ENCODE measurements at places on chromosomes 4 and X.

DNA sequence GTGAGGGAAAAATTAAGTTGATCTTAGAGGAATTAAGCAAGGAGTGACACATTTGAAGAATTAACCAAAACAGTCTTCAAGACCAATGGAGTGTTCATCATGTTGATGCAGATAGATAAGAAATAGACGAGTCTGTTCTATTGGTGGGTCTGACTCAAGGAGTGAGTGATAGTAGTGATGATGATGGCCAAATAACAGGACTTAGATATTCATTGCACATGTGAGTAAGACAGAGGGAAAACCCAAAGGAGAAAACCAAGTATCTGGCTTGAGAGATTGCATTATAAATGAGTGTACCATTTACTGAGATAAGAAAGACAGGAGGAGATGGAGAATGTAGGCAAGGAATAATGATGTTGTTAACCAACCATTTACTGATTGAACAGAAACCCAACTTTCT lies 321.3 kb downstream of the ADGRL3 start:
- no peak for DNase-seq

DNA sequence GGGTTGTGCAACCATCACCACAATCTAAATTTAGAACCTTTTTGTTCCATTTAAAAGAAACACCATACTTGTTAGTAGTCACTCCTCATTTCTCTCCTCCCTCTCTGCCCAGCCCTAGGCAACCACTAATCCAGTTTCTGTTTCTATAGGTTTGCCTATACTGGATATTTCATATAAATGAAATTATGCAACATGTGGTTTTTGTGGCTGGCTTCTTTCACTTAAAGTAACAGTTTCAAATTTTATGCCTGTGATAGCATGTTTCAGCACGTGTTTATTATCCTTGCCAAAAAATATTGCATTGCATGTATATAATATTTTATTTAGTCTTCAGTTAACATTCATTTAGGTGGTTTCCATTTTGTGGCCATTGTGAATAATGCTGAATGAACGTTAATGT lies 437.6 kb downstream of the IL1RAPL1 start:
- DNase-seq: no peak

DNA sequence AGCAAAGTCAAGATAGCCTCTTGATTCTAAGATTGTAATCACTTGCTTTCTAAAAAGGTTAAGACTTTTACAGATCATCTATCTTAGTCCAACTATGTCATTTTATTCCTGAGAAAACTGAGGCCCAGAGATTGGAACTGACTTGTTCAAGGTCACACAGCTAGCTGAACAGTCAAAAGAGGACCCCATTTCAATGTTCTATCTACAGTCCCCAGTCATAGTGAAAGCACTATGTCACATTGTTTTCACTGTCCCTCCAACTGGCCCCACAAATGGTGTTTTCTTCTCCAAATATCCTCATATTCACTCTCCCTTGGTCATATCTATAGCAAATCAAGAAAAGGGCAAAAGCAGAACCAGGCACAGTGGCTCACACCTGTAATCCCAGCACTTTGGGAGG lies 145.2 kb downstream of the OPHN1 start:
- DNase-seq: no peak

DNA sequence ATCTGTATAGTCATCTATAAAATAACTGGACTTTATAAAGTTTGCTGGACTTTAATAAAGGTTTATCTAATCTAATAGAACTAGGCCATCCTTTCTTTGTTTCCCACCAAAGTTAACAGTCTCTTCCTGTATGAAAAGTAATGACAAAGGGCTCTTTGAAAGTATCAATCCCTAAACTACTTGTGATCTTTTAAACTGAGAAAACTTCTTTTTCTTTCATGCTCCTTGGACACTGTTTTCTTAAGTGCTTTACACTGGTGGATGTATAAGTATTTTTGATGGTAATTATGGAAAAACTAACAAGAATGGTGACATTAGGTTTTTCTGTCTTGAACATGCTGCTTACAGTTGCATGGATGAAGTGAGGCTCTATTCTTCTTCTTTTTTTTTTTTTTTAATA lies 2.4 kb upstream of the ZFX start:
- DNase-seq: no peak

DNA sequence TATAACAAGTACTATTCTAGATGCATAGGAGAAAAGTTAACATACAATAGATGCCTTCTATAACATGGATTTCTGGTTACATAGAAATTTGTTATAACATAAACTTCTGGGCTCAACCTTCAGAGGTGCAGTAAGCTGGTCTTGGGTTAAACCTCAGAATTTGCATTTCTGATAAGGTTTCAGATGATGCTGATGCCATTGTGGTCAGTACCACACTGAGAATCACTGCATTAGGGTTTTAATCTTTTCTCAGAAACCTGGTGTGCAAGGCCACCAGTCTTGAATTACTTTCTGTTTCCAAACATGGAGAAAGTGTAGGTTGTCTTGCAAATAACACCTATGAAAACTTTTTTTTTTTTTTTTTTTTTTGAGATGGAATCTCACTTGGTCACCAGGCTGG lies 146.2 kb downstream of the SPOCK3 start:
- no peak for DNase-seq

- no peak for DNase-seq
Observed at GRCh38 chrX:31268359-31268758, 196.5 kb upstream of the FTHL17 start.

DNA sequence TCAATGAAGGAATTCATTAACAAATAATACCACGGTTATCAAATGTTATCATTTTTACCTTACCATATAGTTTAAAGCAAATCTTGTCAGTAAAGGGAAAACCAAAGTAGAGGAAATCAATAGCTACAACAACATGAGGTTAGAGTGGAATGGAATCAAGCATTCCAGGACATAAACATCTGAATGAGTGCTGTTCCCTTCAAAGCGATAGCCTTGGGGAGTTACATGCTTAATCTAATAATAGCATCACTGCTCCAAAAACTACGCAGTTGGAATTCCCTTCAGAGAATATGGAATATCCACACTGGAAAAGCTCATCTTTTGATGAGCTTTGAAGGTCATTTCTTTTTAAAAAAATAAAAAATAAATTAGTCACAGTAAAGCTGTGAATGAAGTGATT lies 31.2 kb downstream of the PDE5A start:
- DNase-seq: no peak

GRCh38 chrX:49748211-49748956 lies 52.6 kb upstream of the PAGE1 start:
- no peak for DNase-seq

- DNase-seq: peak; percentile 52
Observed at GRCh38 chrX:30735839-30736238, 82.6 kb downstream of the GK start.

DNA sequence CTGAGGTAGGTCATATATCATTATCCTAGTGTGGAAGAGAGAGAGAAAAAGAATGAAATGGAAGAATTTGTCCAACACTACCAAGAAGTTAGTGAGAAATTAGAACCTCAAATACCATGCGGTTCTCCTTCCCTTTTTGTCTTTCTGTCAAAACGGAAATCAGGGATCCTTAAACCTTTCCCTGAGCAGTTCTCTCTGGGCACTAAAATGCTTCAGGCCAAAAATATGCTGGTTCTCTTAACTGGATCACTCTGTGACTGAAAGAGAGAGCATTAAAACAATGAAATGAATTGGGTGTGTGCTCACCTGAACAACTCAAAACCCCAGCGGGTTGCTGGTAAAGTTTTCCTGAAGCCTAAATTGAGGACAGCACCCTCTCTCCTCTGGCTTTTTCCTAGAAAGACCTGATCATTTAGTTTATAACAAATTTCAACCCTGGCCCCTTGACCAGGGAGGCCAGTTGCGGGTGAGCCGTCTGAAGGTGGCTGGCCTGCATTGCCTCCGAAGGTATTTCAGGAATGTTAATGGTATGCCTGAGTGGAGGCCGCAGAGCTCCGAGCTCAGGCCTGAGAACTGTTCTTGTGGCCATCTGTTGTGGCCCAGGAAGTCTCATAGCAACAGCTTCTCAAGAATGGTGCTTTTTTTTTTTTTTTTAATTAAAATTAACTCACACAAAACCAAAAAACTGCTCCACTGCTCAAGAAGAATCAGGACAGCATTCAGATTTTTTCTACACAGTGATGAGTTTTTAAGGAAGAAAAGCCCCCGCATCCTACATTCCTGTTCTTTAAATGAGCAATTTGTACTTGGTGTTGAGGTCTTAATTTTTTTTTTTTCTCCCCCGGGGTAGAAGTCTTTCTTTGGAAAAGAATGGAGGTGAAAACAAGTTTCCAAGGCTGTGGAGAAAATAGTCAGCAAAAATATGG lies 155.1 kb downstream of the SHROOM3 start:
- DNase-seq: peak; percentile 71

DNA sequence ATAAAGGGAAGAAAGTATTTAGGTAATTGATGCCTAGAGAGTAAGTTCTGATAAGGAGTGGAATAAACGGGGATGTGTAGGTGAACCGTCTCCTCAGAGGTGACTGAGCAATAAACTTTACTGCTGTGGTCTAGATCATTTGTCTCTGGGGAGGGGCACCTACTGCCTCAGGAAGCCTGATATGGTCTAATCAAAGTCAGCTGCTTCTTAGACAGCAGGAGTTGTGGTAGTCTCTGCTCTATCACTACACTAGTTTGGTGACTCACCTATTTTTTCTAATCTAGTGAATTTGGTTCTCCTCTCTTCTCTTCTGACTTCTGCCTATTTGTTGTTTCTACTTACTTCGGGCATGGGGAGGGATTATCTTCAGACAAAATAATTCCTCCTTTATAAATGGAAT lies 95.1 kb upstream of the STIM2 start:
- DNase-seq: no peak

- no peak for DNase-seq
Observed at GRCh38 chr4:8939160-8939839, 67.7 kb upstream of the HMX1 start.

DNA sequence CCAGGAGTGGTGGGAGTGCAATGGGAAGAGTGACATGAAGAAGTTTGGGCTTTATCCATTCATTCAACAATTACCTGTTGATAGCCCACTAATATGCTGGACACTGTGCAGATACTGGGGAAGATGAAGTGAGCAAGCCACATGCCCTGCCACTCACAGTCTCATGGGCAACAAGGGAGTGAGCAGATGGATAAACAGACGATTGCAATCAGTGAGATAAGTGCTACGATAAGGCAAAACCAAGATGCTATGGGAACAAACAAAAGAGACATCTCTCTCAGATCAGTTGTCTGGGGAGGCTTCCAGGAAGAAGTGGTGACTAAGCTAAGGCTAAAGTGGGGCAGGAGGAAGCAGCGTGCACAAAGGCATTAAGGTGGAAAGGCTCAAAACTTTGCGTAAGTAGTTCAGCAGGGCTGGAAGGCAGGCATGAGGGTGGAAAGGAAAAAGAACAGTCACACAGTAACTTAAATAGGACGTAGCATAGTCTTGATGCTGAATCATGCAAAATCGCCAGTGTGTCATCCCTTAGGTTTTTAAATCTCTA lies 31.7 kb downstream of the GAB3 start:
- DNase-seq: no peak

DNA sequence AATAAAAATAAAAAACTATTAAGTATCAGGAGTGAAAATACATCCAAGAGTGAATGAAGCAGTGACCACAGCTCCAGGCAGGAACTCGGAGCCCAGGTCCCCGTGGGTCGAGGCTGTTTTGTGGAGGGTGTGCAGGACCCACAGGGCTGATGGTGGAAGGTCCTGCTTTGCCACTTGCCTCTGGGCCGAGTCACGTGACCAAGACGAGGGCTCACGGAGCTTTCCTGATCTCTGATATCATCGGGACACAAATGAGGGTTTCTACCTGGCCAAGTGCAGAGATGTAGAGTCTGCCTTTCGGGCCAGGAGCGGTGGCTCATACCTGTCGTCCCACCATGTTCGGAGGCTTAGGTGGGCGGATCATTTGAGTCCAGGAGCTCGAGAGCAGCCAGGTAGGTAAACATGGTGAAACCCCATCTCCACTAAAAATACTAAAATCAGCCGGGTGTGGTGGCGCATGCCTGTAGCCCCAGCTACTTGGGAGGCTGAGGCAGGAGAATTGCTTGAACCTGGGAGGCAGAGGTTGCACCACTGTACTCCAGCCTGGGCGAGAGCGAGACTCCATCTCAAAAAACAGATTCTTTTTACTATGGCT lies 7.2 kb downstream of the SLC25A6 start:
- no peak for DNase-seq

GRCh38 chrX:152899111-152899873 lies 1.4 kb downstream of the ZNF185 start:
- no peak for DNase-seq

DNA sequence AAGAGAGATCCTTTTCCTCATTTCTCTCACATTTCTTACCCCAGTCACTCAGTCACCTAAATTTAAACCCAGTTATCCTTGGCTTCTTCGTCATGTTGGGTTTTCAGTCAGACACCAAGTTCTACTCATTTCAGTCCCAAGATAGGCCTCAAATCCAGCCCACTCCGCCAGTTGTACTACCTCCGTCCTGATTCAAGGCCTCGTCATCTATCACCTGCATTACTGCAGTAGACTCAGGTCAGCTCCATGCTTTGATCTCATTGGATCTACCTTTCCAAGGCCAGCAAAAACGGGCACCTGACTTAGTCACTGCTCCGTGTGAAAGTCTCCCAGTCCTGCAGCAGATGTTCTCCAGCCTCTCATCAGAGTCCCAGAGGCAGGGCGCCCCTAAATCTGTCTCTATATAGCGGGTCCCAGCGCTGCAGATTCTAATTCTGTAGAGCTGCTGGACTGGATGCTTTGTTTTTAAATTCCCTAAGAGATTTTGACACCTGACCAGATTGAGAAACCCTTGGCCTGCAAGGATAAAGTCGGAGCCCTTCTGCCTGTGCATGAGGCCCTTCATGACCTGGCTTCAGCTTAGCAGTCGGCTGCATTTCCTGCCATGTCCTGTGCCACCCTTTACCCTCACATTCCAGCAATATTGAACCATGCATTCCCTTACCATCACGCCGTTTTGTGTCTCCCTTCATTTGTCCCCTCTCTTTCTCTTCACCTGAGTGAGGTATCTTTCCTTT lies 53.7 kb downstream of the ZFX start:
- no peak for DNase-seq

DNA sequence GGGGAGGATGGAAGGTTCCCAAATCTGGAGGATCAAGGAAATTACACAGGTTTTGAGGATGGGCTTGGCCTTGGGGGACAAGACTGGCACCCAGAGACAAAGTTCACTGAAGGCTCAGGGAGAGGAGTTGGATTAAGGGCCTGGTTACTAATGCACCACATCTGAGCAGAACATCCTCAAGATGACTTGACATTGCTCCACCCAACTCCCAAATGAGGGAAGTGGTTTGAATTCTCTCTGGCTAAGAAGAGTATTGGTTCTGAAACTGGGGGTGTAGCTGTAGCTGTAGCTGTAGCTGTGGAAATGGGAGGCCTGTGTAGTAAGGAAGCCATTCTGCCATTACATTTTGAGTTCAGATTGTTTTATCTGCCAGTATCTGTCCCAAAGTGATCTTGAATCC lies 129.4 kb downstream of the RASL11B start:
- DNase-seq: no peak

GRCh38 chr4:66837279-66837922 lies 707.9 kb downstream of the CENPC start:
- DNase-seq: no peak

GRCh38 chr4:4945021-4945420 lies 74.2 kb downstream of the CYTL1 start:
- DNase-seq: no peak
